ENCODE measurements at places on chromosomes 12 and 14.

DNA sequence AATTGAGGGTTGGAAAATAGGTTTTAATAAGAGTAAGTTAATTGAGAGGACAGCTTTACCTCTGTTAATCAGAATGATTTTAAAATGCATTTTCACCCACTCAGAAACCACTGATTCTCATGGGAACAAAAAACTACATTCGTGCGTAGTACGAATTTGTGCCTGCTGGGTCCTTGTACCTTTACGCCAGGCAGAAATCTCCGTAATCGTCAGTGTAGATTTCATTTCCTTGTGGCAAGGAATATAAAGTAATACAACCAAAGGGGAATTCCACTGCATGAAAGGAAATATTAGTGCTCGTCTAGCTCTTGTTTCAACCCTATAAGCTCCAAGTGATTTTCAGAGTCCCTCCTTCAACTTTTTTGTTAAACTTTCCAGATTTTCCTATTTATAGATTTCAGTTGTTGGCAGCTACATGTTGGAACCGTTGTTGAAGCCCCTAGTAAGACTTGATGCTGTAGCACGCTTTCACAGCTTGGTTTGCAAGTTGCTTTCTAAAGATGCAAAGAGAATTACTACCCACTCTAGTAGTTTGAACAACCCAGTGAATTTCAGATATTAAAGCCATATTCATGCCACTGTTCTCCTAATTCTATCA lies 90.6 kb downstream of the ETV6 start:
- DNase-seq, result no peak

- no peak for DNase-seq
Observed at GRCh38 chr12:131340616-131341210, 370.2 kb upstream of the SFSWAP start.

GRCh38 chr14:74693191-74693590 lies 19.7 kb downstream of the AREL1 start:
- DNase-seq, result no peak

GRCh38 chr12:91441993-91442952 lies 259.7 kb upstream of the DCN start:
- DNase-seq, result peak; percentile 4

All from muscle of back (tissue), 13 donors.